ENCODE measurements at places on chromosomes 4 and X.

- DNase-seq = no peak
Measured at GRCh38 chr4:8316251-8316771, 46.8 kb downstream of the HTRA3 start.

DNA sequence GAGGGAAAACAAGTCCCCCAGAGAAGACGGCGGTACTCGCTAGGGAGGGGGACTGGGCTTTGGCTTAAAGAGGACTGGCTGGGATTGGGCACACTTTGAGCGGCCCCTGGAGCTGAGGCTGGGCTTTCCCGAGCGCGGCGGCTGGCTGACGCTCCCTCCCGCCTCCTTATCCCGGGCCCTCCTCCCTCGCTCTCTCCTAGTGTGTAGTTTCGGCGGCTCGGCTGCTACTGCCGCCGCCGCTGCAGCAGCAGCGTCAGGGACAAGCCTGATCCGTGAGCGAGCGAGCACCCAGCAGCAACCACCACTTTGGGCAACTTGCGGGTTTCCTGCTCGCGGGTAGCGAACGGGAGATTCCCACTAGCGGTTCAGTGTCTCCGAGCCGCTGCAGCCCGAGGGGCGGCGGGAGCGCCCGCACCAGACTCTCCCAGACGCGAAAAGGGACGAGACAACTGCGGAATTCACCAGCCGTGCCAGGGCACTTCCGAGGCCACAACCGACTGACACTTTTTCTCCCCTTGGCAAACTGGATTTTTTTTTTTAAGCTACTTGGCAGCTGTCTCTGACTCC is 632 bp upstream of the PCDH7 start:
- no peak for DNase-seq

DNA sequence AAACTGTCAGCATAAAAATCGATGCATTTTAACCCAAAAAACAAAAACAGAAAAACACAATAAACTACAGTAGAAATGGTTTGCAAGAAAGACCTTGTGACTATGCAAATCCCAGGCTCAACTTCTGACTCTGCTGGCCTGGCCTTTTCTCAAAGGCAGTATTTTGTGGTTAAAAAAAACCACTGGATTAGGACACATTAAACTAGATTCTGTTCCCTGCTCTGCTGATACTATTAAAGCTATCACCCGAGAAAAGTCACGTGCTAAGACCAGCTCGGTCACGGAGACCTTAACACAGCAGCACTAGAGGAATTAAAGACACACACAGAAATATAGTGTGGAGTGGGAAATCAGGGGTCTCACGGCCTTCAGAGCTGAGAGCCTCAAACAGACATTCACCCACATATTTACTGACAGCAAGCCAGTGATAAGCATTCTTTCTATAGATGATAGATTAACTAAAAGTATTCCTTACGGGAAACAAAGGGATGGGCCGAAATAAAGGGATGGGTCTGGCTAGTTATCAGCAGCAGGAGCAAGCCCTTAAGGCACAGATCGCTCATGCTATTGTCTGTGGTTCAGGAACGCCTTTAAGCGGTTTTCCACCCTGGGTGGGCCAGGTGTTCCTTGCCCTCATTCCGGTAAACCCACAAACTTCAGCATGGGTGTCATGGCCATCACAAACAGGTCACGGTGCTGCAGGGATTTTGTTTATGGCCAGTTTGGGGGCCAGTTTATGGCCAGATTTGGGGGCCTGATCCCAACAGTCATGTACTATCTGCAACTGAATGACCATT is 16.1 kb downstream of the CBR4 start:
- no peak for DNase-seq

- DNase-seq = no peak
Measured at GRCh38 chr4:124090021-124090420, 622.5 kb downstream of the ANKRD50 start.

DNA sequence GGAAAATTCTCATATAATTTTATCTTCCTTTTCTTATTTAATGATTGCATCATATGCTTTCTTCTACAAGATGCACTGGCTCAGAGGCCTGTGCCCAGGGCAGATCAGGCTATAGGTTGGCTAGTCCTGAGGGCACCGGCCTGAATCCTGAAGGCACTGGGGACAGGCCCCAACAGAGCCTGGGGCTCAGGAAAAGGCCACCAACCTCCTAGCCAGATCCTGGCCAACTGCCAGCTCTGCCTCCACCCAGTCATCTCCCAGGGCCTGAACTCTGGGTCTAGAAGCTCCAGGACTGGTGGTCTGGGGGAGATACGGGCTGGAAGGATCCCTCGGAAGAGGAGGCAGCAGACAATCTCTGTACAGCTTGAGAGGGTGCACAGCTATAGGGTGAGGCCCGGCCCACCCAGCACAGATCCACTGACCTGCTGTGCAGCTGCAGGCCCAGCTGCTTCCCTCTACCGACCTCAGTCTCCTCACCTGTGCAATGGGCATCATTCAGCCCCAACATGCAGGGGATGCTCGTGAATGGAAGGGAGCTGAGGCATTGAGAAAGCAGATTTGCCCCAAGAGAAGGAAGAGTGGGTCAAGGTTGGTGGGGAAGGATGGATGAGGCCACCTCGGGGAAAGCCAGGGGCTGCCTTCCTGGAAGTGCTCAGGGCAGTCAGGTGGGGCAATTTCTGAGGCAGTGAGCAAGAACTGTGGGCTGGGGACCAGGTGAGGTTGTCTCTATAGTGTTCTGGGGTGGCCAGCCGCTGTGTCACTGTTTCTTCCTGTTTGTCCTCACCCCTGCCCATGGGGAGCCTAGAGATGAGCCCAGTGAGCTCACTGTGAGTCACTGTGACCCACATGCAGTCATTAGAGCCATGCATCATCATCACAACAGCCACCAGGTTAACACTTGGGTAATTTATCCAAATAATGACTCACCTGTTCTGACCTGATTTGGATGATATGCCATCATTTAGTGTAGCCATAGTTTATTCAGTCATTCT is 22.4 kb upstream of the XAGE2 start:
- DNase-seq = no peak

DNA sequence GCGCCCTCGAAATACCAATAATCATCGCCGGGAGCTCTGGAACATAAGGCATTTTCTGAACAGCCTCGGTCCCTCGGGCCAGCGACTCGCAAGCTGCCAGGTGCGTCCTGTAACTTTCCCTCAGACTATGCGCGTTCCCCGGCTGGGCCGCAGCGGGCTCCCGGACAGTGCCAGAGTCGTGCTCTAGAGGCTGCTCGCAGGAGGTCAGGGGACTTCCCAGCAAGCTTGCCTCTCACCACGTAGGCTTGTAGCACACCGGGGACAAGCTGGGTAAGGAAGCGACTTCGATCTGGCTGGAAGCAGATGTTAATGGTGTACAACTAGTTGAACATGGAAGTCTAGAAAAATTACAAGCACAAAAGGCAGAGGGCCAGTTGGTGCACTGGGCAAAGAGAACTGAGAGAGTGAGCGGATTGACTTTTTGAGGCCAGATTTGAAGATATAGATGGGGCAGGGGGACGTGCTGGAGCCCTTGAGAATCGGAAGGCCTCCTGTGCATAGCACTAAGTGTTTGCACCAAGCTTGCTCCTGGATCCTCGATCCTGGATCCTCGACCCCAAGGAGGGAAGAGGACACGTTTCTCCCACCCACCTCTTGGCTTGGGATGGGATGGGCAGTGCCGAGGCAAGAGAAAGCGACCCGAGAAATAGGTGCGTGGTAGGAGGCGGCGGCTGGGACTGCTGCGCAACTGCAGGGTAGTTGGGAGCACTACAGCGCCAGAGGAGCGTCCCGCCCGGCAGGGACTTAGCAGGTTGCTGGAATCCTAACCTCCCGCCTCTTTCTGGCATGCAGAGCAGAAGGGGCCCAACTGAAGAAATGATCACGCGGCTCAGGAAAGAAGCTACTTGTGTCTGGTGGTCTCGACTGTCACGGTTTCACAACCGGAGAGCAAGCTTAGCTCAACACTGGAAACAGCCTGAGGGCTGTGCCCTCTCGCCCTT is 19.9 kb upstream of the ZIC3 start:
- DNase-seq = no peak

DNA sequence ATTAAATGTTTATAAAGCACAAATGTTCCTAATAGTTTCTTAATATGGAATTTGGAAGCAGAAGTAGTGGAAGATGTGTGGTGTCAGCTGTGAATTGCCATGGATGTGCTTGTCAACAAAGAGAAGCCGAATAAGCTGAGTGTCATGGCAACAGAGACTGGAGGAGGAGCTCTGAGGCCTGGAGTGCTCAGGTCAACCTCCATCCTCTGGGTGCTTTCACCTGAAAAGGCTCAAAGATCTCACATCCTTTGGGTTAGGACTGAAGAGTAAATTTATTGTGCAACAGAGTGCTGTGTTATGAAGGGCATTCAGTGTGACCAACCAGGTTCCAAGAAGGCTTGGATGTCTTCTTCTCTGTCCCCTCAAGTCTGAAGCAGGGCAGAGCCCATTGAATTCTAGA is 18.7 kb downstream of the SGMS2 start:
- no peak for DNase-seq

DNA sequence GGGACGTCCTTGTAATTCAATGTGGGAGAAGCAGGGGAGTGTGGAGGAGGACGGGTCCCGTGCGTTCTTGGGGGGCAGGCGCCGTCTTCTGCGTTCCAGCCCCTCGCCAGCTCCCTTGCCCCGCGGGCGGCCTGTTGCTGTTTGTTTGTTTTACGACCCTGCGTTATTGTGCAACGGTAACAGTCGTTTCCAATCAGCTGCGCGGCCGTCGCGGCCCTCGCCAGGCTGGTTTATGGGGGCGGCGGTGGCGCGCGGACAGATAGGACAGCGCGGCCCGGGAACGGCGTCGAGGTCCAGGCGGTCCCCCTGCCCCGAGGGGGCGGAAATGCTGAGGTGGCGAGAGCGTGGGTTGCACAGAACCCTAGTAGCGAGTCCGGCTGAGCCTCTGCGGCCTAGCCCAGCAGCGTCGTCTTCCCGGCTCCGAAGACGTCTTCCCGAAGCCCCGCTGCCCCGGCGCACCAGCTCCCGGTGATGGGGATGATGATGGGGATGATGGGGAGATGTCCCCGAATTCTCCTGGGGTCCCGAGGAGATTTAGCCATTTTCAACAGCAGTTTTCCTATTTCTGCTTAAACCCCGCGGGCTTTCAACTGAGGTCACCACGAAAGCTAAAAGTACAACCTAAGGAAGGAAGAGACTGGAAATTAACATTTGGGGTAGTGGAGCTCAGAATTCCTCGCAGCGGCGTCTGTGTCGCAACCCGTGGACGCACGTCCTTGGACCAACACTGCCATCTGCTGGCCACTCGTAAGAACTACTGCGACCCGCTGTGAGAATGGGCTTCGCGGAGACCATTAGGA is 4.8 kb downstream of the PDGFRA start:
- peak; percentile 63 for DNase-seq

GRCh38 chrX:132292793-132293192 is 73.5 kb upstream of the RAP2C start:
- DNase-seq = no peak

- no peak for DNase-seq
Measured at GRCh38 chr4:140271553-140271952, 101.9 kb upstream of the SCOC start.

- no peak for DNase-seq
Measured at GRCh38 chrX:70998411-70999027, 67.6 kb upstream of the SLC7A3 start.

- DNase-seq = no peak
Measured at GRCh38 chr4:170748975-170749374, 659.2 kb upstream of the AADAT start.

DNA sequence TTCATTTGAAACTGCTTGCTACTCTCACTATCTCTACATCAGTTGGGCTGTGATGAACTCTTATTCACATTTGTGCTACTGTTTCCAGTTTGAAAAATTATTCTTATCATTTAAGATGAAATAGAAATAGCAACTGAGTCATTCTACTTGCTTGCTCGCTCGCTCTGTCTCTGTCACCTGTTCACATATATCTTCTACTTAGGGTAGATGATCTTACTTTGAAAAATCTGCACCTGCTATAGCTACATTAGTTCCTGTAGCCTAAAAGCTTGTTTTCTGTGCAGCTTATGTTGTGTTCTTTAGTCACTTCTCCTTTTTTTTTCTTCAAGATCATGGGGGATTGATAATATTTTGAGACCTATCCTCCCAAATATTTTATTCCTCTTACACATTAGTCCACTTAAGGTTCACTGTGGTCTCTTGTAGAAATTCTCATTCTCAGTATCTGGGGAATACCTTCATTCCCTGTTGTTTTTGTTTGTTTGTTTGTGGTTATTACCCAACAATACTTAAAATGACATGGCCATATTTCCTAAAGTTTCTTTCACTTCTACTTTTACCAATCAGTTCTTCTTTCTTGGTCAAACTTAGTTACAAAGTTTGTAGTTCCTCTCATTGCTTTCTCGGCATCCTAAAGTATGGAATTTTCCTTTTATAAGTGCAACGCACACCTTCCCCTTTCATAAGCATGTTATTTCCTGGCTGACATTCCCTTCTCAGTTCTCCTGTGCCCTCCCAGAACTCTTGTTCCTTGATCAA is 36.5 kb downstream of the CLCN5 start:
- DNase-seq = no peak

GRCh38 chrX:154372612-154373022 is 1.8 kb downstream of the FLNA start:
- no peak for DNase-seq

DNA sequence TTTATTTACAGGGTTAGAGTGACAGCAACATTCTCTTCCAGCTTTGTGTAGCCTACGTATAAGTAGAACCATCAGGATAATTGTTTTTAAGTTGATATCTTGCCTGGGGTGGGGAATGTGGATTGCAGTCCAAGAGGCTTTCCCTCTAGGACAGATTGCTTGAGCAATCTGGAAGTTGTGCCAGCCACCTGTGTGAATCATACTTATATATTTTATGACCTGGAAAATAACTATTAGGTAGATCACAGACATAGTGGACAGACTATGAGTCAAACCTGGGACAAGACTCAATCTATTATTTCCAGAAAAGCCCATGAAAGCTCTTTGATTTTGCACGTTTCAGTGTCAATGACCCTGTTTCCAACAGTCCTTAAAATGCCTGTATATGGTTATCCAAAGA is 98.9 kb downstream of the TLL1 start:
- no peak for DNase-seq

- DNase-seq = no peak
Measured at GRCh38 chr4:14539246-14539645, 463.0 kb upstream of the CPEB2 start.

GRCh38 chr4:85495621-85496020 is 20.7 kb downstream of the ARHGAP24 start:
- DNase-seq = no peak

GRCh38 chrX:119778829-119779228 is 12.6 kb downstream of the RPL39 start:
- DNase-seq = no peak

- DNase-seq = no peak
Measured at GRCh38 chr4:140185412-140186081, 31.6 kb upstream of the MAML3 start.

GRCh38 chr4:62901101-62901500 is 1508.1 kb downstream of the TECRL start:
- no peak for DNase-seq

DNA sequence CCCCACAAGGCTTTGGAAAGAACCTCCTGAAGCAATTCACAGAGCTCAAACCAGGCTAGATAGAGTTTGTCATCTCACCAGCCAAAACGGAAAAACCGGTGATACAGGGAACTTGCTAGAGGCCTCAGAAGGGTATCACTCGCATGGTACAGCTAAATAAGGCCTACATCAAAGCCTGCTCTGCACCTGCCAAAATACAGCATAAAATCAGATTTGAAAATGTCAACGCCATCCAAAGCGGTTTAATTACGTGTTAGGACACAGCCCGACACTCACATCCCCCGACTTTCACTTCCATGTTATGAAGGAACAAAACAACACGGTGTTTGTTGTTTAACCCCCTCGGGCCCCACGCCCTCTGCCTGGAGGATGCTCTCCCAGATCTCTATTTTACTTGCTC is 65.0 kb downstream of the MAPK10 start:
- DNase-seq = no peak

- no peak for DNase-seq
Measured at GRCh38 chrX:130330706-130331105, 9.0 kb upstream of the SLC25A14 start.

GRCh38 chr4:56250776-56251175 is 136.5 kb downstream of the AASDH start:
- no peak for DNase-seq

Data from bone marrow (tissue), 2 donors.